H9 (cell line): ENCODE measurements at places on chromosomes 16 and 17.

DNA sequence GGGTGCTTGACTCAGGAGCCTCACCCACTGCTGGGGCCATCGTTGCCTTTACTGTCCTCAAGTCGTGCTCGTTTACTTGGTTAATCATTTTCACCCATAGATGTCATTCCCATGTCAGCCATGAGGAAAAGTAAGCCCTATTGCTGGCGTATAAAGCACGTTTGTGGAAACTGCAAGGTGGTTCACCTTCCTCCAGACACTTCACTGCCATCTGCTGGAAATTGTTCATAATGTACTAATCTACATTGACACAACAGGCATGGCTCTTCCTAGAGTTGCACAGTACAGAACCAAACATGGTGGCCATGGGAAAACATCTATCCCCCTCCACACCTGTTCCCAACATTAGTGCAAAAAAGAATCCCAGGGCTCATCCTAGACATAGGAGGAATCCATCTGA is 116.6 kb downstream of the ZNF18 start:
- DNase-seq, result no peak
- no peaks in the 10 kb centered on the region for H3K36me3 ChIP-seq
- no peaks in the 10 kb centered on the region for H3K4me1 ChIP-seq
- no peak overlapping the region for H3K27ac ChIP-seq

GRCh38 chr16:70437017-70437581 is 1.8 kb downstream of the ST3GAL2 start:
- H3K4me3 ChIP-seq, result peak overlapping the region; percentile 96
- peaks cover 10% of the 10 kb centered on the region for H3K4me1 ChIP-seq
- H3K36me3 ChIP-seq, result peaks cover 15% of the 10 kb centered on the region
- H3K27me3 ChIP-seq, result no peaks in the 10 kb centered on the region
- no peak overlapping the region for H3K27ac ChIP-seq

DNA sequence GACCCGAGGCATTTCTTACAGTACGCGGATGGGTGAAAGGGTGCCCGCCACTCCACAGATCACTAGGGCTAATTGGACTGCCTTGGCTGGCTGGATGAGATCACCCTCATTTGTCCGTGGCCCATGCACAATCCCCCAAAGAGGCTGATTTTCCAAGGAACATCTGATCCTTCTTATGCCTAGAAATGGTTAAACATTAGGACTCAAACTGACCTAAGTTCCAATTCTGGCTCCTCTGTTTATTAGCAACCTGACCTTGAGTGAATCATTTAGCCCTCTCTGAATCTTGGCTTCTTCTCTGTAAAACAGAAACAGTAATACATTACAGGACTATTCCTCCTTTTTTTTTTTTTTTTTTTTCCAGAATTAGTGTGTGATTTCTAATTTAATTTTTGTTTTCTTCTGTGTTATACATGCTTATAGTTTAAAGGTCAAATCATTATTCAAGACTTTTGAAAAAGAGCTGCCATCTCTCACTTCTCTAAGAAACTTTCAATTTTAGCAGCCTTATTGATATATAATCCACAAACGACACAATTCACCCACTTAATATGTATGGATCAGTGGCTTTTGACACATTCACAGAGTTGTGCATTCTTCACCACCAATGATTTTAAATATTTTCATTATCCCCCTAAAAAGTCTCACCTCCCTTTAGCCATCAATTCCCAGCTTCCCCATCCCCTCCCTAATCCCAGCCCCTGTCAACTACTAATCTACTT is 45.4 kb upstream of the TMEM132E start:
- no peak overlapping the region for H3K4me3 ChIP-seq
- no peak overlapping the region for H3K27ac ChIP-seq
- no peaks in the 10 kb centered on the region for H3K4me1 ChIP-seq
- H3K27me3 ChIP-seq, result no peaks in the 10 kb centered on the region
- no peak for DNase-seq

GRCh38 chr16:8005096-8005860 is 585.0 kb downstream of the TMEM114 start:
- H3K27me3 ChIP-seq, result no peaks in the 10 kb centered on the region
- DNase-seq, result no peak
- H3K36me3 ChIP-seq, result peaks cover 2% of the 10 kb centered on the region; the same call in 2 of the 3 replicates
- H3K4me3 ChIP-seq, result no peak overlapping the region

GRCh38 chr16:87854053-87854906 is 15.0 kb downstream of the SLC7A5 start:
- no peaks in the 10 kb centered on the region; the same call in 1 of the 2 replicates for H3K4me1 ChIP-seq
- DNase-seq, result no peak
- peaks cover 63% of the 10 kb centered on the region for H3K36me3 ChIP-seq
- H3K27ac ChIP-seq, result no peak overlapping the region

- DNase-seq, result no peak
- H3K4me1 ChIP-seq, result no peaks in the 10 kb centered on the region; the same call in 1 of the 2 replicates
- no peak overlapping the region for H3K4me3 ChIP-seq
- H3K27me3 ChIP-seq, result no peaks in the 10 kb centered on the region
- H3K27ac ChIP-seq, result no peak overlapping the region
Observed at GRCh38 chr17:72034000-72034399, 86.8 kb upstream of the SOX9 start.

- DNase-seq, result no peak
- peak overlapping the region; percentile 99 for H3K4me3 ChIP-seq
- H3K4me1 ChIP-seq, result peaks cover 4% of the 10 kb centered on the region
- H3K27ac ChIP-seq, result no peak overlapping the region
- H3K27me3 ChIP-seq, result no peaks in the 10 kb centered on the region
- H3K36me3 ChIP-seq, result peaks cover 8% of the 10 kb centered on the region; the same call in 2 of the 3 replicates
Observed at GRCh38 chr17:75263055-75263454, 1.4 kb downstream of the MRPS7 start.

GRCh38 chr16:26665166-26665939 is 401.4 kb upstream of the C16orf82 start:
- H3K4me1 ChIP-seq, result no peaks in the 10 kb centered on the region
- H3K36me3 ChIP-seq, result no peaks in the 10 kb centered on the region
- DNase-seq, result no peak
- H3K27ac ChIP-seq, result no peak overlapping the region
- H3K27me3 ChIP-seq, result no peaks in the 10 kb centered on the region

DNA sequence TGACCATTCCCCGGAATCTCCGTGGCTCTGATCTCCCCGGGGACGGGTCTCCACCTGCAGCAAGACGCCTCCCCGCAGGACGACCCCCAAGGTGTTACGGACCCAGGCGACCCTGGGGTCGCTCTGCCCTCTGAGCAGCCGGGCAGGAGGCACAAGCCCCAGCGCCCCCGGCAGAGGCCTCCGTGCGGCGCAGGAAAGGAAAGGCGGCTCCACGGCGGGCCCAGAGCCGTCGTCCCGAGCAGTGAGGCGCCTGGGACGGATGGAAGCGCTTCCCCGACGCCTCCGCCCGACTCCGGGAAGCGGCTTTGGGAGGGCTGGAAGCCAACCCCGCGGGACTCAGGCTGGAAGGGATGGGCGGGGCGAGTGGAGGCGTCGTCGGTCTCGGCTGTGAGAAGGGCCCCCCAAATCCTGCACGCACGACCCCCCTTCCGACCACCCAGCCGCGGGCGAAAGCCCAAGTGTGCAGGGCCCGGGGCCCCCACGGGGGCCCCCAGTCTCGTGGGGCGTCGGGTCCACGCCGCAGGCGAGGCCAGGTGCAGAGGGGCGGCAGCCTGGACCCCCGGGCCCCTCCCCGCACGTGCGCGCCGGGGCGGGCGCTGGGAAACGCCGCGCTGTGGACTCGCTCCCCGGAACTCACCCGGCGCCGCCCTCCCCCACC is 32.7 kb upstream of the RPH3AL start:
- peak overlapping the region; percentile 73 for H3K4me3 ChIP-seq
- peaks cover 10% of the 10 kb centered on the region; the same call in 1 of the 2 replicates for H3K27me3 ChIP-seq
- no peaks in the 10 kb centered on the region; the same call in 1 of the 2 replicates for H3K4me1 ChIP-seq
- H3K27ac ChIP-seq, result no peak overlapping the region
- peaks cover 5% of the 10 kb centered on the region for H3K36me3 ChIP-seq

- no peak overlapping the region for H3K27ac ChIP-seq
- H3K27me3 ChIP-seq, result peaks cover 15% of the 10 kb centered on the region; the same call in 1 of the 2 replicates
- H3K4me1 ChIP-seq, result no peaks in the 10 kb centered on the region
- H3K36me3 ChIP-seq, result no peaks in the 10 kb centered on the region
- DNase-seq, result peak; percentile 77
Observed at GRCh38 chr16:66924527-66925321, 611 bp downstream of the RRAD start.

GRCh38 chr16:11736903-11737302 is 5.8 kb downstream of the TXNDC11 start:
- no peak overlapping the region for H3K27ac ChIP-seq
- peaks cover 41% of the 10 kb centered on the region for H3K36me3 ChIP-seq
- DNase-seq, result no peak
- H3K27me3 ChIP-seq, result no peaks in the 10 kb centered on the region
- no peaks in the 10 kb centered on the region for H3K4me1 ChIP-seq
- no peak overlapping the region for H3K4me3 ChIP-seq

- H3K4me3 ChIP-seq, result no peak overlapping the region
- no peak for DNase-seq
- no peaks in the 10 kb centered on the region; the same call in 1 of the 2 replicates for H3K4me1 ChIP-seq
- no peaks in the 10 kb centered on the region for H3K27me3 ChIP-seq
- H3K36me3 ChIP-seq, result no peaks in the 10 kb centered on the region
Observed at GRCh38 chr16:4053301-4053845, 62.9 kb downstream of the ADCY9 start.

- no peak overlapping the region for H3K4me3 ChIP-seq
- H3K27ac ChIP-seq, result no peak overlapping the region
- H3K36me3 ChIP-seq, result no peaks in the 10 kb centered on the region
Observed at GRCh38 chr16:57944970-57945739, 25.8 kb downstream of the CNGB1 start.

- DNase-seq, result no peak
- no peaks in the 10 kb centered on the region for H3K4me1 ChIP-seq
- peaks cover 4% of the 10 kb centered on the region; the same call in 1 of the 2 replicates for H3K36me3 ChIP-seq
- no peak overlapping the region for H3K27ac ChIP-seq
- no peaks in the 10 kb centered on the region for H3K27me3 ChIP-seq
Observed at GRCh38 chr16:83085660-83086059, 458.9 kb downstream of the CDH13 start.
